ENCODE measurements at places on chromosomes 6 and 20.

DNA sequence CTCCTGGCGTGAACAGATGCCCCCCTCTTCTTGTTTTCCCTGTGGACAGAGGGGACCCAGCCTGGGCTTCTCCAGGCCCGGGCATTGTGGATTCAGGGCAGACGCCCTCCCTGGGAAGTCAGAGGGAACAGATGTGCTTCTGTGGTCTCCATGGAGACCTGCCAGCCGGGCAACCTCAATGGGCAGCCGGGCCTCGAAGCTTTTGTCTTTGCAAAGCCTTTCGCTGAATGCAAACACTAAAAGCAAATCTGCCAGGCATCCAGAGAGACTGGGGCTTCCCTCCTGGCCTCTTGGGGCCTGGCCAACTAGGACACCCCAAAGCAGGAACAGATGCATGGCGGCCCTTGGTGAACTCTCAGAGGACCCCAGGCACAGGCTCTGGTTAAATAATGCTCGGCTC lies 370.0 kb upstream of the SULF2 start:
- no peak for DNase-seq

GRCh38 chr6:169340395-169340794 lies 86.7 kb upstream of the THBS2 start:
- no peak for DNase-seq

DNA sequence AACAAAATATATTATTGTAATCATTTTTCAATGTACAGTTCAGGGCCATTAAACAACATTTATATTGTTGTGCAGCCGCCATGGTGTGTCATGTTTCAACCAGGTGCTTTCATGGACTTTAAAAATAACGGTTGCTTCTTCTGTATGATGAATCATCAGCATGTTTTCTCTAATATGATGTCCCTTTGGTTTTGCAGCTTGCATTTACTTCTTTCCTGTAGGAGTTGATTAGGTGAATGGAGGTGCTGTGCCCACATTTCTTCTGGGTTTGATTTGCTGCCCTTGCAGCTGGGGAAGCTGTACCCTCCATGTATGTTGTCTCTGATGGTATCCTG lies 54.9 kb upstream of the TULP4 start:
- DNase-seq = no peak

GRCh38 chr20:9071976-9072726 lies 3.3 kb downstream of the PLCB4 start:
- DNase-seq = no peak

DNA sequence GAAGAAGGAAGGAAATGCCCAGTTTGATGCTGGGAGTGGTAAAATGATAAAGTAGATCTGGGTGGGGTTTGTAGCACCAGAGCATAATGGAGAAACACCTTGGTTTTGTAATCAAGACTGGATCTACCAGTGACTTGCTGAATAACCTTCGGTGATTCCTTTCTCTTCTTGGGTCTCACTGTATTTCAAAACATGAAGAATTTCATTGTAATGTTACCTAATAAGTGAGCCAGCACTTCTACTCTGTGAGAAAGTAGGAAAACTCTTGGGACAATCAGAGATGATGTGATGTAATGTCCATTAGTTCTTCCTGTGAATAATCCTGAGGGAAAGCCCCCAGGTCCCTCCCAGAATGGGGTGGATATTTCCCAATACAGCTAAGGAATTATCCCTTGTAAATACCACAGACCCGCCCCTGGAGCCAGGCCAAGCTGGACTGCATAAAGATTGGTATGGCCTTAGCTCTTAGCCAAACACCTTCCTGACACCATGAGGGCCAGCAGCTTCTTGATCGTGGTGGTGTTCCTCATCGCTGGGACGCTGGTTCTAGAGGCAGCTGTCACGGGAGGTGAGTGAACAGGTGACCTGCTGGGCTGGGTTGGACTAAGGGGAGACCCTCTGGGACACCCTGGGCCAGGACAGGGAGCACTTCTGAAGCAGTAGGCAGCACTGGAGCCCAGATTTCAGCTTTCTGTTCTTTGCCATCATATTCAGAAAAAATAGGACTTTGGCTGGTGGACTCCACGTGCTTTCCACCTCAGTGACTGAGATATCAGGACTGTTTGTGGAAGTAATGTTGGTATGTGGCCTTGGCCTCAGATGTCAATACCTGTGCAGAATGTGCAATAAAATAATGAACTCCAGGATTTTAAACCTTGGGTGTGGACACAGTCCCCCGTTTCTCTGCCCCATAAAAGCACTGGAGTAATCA lies at the start of gene PI3:
PI3 (plus strand) TSS at position 469 of the 931 bp plus-strand sequence; CDS start at position 490, 21 bp downstream.
- DNase-seq = no peak

- peak; percentile 18 for DNase-seq
These were observed 38.2 kb downstream of the KIAA1755 start for GRCh38 chr20:38222231-38222922.

DNA sequence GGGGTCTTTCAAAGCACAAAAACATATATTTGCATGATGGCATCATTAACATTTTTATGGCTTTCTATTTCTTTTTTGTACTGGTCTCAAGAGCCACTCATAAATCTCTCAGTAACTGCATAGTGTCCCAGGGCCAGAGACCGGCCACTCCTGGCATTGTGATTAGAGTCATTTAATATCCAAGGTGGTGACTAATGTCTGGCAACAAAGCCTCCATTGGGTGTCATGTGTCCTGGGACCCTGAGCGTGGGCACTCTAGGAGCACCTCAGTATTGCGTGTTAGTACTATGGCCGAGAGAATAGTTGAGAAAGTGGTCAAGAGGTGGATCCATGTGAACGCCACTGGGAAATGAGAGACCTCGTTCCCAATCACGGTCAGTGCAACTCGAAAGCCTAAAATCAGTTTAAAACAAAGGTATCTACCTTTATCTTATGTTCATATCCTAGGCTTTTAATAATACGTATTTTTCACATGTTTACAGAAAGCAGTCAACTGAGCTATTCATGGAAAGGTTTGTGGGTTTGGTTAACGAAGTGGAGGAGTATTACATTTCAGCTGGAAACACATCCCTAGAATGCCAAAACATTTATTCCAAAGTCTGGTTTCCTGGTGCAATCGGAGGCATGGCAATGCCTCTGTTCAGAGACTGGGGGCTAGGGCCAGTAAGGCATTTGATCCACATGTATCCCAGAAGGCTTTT lies 2.7 kb upstream of the ESR1 start:
- no peak for DNase-seq

DNA sequence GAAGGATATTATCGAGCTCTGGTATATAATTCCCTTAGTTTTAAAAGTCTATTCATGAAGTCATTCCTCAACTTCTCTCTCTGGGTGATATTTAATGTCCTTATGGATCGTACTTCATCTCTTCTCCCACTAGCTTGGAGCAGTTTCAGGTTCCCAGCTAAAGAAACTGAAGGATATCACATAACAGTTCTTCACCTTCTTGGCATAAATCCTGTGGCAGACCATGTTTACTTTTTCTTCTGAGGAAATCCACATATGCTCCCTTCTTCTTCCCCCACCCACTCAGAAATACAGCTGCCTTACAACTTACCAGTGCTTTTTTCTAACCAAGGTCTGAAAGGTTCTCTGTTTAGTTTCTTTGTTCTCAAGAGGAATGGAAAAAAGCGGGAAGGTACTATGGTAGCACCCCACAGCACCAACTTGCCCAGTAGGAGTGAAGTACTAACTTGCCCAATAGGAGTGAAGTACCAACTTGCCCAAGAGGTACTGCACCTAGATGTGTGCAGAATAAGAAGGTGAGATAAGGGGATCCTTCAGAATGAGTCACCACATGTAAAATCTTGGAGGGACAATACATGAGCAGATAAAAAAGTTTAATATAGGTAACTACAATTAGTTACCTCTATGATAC lies 53.1 kb downstream of the TSPYL4 start:
- no peak for DNase-seq

GRCh38 chr6:147127587-147127986 lies 76.6 kb upstream of the STXBP5 start:
- no peak for DNase-seq

- DNase-seq = no peak
These were observed 119.4 kb downstream of the NCOA3 start for GRCh38 chr20:47620808-47621805.

GRCh38 chr6:25242567-25242966 lies 36.6 kb upstream of the CARMIL1 start:
- DNase-seq = no peak

DNA sequence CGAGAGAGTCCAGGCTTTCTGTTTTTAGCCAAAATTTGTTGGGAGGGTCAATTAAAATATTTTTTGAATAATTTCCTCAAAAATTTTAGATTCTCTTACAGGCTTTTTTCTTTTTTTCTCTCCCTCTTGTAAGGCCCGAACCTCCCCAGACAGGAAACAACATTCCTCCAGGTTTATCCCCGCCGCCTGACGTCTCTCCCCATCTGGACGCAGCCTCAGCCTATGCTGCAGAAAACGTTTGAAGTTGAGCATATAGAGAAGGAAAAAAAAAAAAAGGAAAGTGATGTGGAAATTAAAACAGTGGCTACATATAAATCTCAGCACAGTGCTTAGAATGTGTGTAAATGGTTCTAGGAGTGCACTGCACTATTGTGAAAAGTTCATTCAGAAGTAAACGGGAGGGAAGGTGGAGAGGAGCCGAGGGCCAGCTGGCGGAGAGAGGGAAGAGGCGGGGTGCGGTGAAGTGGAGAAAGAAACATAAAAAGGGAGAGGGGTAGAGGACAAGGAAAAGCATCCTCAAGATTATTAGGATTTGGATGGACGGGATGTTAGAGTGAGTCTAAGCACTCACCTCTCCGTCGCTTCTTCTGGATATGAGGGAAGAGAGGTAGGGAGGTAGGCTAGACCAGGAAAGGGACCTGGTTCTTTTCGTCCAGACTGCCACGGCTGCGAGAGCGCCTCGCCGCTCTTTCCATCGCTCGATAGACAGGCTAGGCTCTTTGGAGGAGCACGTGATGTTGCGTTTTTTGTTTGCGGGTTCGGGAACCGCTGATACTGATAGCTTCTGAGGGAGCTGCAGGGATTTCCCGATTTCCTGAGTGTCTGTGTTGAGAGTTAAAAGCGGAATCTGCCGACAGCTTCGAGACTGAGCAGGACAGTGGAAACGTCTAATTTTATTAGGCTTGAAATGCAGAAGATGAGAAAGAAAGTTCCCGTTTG lies 98.7 kb downstream of the TRIM27 start:
- DNase-seq = no peak

GRCh38 chr6:43835872-43836419 lies 65.9 kb downstream of the VEGFA start:
- no peak for DNase-seq

DNA sequence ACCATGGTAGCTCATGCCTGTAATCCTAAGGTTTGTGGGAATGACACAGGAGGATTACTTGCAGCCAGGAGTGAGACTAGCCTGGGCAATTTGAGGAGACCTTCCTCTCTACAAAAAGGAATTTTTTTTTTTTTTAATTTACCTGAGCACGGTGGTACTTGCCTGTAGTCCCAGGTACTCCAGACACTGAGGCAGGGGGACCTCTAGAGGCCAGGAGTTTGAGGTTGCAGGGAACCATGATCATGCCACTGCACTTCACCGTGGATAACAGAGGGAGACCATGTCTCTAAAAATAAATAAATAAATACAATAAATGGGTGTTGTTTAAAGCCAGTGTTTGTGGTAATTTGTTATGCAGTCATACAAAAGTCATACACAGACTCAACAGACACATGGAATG lies 2.4 kb upstream of the HLA-F start:
- no peak for DNase-seq

GRCh38 chr20:57022306-57022705 lies 244.1 kb downstream of the BMP7 start:
- no peak for DNase-seq

DNA sequence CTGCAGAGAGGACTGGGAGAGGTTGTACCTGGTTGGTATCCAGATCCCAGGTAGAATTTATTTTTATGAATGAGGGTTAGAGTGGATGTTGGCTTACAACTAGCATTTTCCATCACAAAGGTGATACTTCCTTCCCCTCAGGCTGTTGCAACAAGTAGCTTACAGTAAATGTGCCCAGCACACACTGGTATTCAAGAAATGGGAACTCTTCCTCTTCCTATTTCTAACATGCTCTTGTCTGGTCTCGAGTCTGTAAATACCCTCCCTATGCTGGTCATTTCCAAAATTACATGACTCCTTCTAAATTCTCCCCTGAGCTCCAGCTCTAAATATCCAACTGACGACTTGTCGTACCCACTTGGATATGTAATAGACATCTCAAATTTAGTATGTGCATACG lies 90.1 kb upstream of the FOXC1 start:
- DNase-seq = no peak

DNA sequence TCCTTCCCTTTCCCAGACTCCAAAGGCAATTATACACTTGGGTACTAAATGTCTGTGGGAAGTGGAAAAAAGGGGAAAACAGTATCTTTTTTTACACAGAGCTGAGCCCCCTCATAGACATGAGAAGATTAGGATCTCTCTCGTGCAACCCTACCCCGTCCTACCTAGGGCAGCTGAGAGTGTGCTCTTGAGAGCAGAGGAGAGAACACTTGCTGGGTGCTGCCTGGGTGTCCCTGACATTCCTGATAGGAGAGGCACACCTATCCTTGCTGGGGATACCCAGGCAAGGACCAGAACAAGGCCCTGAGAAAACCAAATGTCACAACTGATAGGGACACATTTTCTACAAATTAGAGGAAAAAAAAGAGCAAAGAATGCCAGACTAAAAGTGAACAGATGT lies 81.2 kb downstream of the PREP start:
- no peak for DNase-seq

DNA sequence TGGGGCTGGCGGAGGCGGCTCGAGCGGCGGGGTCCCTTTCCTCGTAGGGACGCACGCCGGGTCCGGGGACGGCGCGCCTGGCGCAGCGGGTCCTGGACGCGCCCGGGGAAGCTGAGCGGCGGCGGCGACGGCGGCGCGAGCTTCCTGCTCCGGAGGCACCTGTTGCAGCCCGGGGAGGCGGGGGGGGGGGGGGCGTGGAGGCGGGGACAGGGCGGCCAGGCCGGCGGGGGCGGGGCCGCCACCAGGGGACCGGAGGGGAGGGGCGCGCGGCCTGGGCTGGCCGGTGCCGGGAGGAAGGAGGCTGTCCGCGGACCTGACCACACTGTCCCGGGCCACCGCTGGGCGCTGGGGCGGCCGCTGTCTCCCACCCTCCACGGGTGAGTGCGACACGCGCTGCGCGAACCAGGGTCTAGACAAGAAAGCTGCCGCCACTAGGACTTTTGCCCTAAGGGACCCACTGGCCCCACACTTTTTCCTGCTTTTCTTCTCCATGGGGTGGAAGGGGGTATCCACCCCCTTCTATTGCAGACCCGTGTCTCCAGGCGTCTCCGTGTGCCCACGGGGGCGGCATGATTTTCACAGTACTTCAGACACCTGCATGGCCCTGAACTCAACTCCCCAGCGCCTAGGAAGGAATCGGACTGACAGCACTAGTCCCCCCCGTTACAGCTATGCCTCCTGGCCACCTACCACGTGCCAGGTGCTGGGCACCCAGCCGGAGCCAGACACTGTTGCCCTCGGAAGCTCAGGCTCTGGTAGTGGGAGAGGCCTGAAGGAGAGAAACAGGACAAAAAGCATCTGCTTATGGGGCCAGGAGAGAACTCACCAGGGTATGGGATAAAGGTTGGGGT lies at the start of gene NFATC2:
NFATC2 (minus strand) TSS at position 149 of the 851 bp plus-strand sequence. CDS start 220 bp downstream, outside the sequence.
- DNase-seq = peak; percentile 44

GRCh38 chr6:126064748-126065401 lies 78.5 kb downstream of the TRMT11 start:
- no peak for DNase-seq
